ENCODE measurements at places on chromosomes 3 and 15.

DNA sequence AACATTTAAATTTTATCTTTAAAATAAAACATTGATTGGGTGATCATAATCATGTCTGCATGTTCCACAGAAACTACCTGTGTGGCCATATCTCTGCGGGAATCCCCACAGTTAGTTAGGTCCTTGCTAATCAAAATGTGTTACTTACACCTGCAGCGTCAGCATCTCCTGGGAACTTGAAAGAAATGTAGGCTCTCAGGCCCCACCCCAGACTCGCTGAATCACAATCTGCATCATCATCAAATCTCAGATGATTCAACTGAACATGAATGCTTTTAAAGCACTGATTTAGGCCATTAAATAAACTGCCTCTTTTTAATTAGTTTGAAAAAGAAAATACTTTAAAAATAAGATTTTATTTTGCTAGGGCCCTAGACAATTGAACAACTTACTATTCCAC is 577.8 kb downstream of the PYDC2 start:
- no peak for DNase-seq

DNA sequence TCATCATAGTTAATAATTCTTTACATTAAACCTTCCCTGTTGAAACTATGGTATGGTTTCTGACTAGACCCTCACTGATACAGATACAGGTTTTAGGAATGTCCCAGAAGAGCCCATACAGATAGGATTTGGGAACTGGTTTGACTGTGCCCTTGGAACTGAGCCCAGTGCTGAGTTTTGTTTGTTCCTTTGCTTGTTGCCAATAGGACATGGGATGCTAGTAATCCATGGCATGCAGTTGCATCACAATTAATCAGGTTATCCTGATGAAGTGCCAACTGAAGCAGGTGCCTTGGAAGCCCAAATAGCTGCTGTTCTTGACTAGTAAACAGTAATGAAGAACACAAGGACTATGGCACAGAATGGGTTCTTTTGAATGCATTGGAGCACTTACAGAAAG is 230.6 kb downstream of the NEK10 start:
- DNase-seq = no peak

DNA sequence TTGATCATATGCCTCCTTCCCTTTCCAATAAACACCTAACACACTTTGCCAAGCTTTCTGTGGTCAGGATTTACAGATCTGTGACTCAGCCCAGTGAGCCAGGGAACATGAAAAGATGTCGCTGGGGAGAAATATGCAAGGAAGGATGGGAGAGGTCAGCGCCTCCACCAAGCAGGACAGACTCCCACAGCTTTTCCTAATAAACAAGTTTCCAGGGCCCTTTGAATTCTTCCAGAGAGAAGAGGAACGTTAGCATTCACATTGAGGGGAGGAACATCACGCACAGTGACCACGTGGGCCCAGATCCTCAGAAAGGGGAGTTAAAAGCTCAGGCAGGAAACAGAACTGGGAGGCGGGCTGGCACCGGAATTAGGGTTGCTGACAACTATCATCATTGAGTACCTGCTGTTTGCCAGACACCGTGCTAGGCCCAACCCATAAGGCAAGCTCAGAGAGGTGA is 33.3 kb upstream of the MRPS22 start:
- DNase-seq = no peak

GRCh38 chr3:120983841-120984240 is 75.8 kb downstream of the STXBP5L start:
- no peak for DNase-seq

GRCh38 chr15:85828874-85829273 is 34.1 kb upstream of the KLHL25 start:
- DNase-seq = no peak

DNA sequence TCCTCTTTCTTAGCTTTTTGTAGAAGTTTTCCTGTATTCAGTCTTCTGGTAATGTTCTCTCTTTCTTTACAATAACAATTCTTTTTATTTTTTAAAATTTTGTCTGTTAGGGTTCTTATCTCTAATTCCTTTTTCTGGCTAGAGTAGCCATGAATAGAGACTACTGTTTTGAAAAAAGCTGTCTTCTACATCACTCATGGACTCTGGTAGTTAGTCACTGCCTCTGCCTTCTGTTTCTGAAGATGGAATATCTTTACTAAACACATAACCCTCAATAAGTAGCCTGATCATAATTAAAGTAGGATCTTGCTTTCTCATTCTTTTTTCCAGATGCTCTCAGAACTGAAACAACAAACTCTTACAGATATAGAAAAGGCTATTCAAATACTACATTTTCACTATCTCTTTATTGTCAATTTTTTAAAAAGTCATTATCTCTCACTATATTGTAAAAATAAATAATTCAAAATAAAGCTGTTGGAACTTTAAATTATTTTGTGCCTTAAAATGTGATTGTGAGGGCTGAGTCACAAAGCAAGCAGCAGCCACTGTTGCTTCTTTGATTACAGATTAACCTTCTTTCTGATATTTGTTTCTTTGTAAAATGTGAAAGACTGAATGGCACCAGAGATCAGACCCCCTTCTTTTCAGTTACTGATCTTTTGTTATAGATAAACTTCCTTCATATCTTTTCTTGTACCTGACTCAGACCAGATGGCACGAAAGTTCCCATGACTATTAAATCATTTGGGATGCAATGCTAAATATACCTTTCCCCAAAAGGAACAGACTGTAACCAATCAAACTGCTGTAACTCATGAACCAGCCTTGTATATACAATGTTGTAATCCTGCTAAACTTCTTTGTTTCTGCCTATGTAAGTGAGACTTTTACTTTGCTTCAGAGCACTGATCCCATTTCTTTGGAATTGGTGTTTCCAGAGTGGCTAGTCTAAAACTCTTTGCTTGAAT is 1159.5 kb downstream of the IGSF11 start:
- DNase-seq = no peak

- no peak for DNase-seq
These were observed 1034.7 kb downstream of the FHIT start for GRCh38 chr3:60216462-60217075.

Data from stimulated activated CD8-positive, alpha-beta memory T cell treated with anti-CD3 and anti-CD28 coated beads, Interleukin-7, amount 100 ng/mL, for 48 hours (primary cell).